ENCODE measurements at places on chromosomes 11 and 22.

GRCh38 chr11:9826390-9826789 lies 162.5 kb downstream of the SWAP70 start:
- DNase-seq: no peak

DNA sequence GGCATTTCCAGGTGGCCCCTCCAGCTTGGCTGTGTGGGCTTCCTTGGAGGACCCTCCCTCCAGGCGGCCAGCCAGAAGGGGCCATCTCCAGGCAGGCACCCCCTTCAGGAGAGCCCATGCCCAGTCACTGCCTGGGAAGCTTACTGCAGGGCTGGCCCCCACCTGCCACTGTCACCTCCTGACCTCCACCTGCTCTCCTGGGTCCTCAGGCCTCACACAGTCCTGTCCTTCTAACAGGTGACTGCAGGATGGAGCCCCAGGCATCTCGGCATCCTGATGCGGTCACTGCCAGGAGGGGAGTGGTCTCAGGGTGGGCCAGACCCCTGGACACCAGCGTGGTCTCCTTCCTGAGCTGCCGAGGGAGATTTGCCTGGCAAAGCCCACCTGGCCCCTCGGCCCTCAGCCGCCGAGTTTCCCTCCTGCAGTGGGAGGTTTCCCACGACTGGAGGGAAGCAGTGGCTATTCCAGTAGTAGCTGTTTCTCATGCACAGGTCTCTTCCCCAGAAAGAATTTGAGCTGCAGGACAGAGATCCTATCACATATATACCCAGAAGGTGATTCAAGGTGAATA lies 13.0 kb downstream of the TBX1 start:
- no peak for DNase-seq

DNA sequence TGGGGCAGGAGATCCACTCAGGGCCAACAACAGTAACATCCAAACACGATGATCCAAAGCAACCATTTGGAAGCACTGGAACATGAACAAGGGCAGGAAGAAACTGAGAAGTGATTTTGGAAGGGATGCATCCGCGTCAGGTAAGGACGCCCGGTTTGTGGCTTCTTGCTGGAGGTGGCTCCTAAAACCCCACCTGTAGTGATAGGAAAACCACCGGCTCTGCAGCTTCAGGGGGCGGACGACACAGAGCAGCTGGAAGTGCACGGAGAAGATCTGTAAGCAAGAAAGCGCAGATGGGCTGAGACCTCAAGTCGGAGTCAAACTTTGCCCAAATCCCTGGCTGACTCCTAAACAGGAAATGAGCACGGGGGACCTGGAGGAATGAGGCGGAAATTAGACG lies 1066.1 kb downstream of the BRD1 start:
- DNase-seq: no peak

DNA sequence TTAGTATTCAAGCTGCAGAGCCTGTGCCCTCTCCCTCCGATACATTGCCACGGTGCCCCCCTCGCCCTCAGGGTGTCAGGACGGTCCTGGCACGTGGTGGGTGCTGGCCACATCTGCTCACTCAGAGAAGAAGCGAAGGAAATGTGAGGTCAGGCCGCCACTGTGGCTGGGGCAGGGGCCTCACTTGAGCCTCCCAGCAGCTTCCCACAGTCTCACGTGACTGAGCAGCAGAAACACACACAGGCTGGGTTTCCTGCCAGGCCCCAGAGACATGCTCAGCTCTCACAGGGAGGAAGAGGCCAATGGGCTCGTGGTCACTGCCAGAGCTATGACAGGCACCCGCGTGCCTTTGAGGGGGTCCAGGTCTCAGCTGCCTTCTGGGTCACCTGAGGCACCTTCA lies 37.9 kb upstream of the PRR5 start:
- peak; percentile 63 for DNase-seq

DNA sequence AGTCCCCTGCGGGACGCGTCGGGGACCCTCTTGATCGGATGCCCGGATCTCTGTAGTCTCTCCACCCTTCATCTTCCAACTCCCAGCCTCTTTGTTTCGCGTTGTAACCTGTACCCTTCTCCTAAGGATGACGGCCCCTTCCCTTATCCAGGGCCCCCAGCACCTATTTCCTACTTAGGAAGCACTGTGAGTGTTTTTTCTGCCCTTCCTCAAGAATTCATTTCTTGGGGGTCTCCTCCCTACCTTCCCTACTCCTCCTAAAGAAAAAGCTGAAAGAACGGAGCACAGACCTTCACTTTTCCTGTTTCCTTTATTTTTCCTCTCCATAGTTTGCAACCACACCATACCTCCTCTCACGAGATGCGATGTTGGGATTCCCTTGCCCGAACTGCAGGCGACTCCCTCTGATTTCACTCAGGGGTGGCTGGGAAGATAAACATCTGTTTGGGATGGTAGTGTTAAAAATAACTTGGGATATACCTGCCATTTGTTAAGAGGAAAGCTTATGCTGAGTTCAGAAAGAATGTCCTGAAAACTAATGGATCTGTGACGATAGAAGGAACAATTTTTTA lies 593 bp downstream of the FAM118B start:
- no peak for DNase-seq

DNA sequence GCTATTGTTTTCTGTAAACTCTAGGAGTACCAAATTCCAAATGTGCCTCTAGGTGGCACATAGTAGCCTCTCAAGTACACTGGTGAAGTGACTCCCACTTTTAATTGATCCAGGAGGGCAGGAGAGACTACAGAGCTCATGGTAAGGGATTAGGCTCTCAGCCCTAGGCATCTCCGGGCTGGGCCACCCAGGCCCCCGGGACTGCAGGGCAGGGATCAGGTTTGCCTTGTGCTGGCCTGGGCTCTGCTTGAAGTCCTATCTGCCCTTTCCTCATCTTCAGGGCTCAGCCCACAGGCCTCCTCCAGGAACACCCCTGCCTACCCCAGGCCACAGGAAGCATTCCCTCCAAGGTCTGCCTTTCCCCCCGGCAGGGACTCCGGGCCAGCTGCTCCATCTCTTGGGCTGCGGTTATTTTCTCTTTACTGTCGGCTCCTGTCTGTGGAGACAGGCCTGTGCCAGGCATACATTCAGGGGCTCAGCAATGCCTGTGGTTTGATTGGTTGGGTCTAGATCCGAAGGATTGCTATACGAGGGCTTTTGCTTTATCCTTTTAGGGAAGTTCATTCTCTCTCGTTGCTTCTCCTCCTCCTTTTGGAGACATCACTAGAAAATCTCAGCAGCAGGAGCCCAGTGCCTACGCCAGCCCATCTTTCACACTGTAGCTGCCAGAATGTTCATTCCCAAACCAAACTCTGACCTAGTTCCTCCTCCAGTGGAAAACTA lies 32.8 kb downstream of the PARVA start:
- no peak for DNase-seq

GRCh38 chr11:78038697-78039313 lies 15.7 kb upstream of the KCTD14 start:
- DNase-seq: no peak

DNA sequence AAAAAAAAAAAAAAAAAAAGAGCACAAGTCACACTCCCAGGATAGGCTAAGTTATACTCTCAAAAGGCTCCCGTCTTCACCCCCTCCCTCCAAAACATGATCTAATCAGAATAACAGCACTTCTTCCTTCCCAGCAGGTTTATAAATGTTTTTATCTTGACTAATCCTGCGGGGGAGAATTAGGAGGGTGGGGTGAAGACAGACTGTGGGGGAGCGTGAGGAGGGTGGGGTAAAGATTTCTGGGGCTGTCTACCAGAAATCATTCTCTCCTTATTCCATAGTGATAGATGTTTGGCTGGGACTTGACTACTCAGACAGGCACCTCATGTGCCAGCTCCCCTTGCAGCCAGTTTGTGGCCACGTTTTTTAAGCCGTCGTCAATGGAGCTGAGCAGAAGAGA lies 17.0 kb downstream of the KCNE3 start:
- DNase-seq: no peak

DNA sequence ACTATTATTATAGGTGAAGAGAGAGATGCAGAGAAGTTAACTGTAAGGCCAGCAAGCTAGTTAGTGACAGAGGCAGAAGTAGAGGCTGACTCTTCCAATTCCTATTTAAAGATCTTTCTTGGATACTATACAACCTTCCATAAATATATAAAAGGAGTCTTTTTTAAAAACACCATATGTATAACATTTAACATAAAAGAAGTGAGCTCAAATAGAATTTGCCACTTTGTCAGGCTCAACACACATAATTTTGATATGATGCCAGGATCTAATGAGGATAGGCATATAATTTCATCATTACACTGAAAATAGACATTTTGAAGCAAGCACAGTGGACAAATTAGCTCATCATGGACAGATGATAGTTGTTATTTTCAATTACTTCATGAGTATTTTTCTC lies 64.1 kb upstream of the MPPED2 start:
- DNase-seq: no peak

DNA sequence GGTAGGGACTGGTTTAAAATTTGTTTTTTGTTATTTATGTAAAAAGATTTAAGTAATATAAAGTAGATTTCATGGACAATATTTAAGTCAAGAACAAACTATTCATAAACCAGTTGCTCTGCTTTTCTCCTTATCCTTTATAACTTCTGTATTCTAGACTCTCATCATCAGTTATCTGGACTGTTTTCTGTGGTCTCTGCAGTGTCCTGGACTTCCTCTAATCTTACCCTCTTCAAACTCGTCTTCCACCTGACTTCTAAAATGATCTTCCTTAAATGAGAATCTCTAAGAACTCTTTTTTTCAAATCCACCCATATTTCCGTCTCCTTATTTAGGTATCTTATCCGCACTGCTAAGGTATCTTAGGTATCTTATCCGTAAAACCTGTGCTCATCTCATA lies 8.1 kb downstream of the RRM1 start:
- no peak for DNase-seq

DNA sequence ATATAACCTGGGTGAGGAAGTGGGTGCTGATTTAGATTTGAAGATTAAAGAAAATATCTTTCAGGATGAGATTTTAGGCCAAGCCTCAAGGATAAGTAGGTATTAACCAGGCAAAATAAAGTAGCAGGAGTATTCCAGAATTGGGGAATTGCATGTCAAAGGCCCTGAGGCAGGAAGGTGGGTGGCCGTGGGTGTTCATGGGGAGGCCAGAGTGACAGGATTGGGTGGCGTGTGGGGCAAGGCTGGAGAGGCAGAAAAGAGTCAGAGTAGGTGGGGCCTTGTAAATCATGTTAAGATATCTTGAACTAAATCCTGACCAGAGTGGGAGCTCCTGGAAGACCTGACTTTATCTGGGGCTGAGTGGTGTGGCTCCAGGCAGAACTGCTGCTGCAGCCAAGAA lies 19.7 kb upstream of the WT1 start:
- no peak for DNase-seq

- no peak for DNase-seq
Measured at GRCh38 chr11:113387605-113388211, at the start of gene ANKK1. ANKK1 (plus strand) TSS chr11:113387779; CDS start chr11:113387885, 106 bp downstream.

DNA sequence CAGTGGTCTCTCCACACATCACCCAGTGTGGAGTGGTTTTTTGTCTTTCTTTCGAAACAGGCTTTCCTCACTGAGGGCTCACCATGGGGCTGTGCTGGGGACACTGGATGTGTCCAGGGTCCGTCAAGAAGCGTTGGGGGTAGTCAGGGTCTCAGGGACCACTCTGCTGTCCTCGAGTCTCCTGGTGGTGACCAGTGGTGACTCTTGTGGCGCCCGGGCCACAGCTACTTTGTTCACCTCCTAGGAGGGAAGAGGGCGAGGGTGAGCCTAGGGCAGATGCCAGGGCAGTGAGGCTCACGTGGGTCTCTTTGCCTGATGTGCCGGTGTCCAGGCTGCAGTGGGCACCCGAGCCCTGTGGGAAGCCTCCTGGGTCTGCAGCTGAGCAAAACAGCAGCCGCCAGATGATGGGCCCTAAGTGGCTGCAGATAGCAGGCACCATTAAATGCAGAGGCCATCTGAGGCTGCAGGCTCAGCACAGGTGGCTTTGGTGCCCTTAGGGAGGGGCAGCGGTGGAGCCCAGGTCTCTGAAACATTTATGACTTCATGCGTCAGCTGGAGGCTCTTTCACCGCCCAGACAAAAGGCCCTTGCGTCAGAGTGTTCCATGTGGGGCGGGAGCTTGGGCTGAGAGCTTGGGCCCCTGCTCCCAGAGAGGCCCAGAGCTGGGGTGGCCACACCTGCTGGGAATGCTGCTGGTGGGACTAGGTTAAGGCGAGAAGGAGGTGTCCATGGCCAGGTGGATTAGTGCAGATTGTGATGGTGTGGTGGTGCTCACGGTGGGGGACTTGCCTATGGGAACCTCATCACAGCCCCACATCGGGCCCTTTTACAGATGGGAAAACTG lies 29.5 kb downstream of the KCNQ1 start:
- no peak for DNase-seq

DNA sequence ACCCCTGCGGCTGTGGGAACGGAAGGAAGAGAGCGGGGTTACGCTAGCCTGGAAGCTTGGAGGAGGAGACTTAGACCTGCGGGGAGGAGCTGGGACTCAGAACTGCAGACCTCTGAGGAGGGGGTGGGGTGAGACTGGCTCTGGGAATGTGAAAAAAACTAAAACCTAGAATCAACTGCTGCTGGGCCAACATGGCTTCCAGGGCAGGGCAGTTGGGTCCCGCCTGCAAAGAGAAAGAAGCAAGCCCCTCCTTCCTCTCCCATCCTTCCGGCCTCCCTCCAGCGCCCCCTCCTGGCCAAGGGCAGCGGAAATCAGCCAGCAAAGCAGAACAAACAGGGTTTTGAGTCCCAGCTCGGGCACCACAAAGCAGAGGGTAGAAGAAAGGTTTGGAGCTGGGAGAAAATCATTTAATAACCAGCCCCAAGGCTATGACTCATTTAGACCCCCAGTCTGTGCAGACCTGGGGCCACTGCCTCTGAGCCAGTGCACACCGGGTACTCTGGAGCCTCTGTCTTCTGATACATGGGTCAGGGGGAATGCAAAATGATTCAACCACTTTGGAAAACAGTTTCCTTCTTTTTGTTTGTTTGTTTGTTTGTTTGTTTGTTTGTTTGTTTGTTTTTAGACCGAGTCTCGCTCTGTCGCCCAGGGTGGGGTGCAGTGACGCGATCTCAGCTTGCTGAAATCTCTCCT lies 7.3 kb upstream of the NCF4 start:
- DNase-seq: peak; percentile 95

DNA sequence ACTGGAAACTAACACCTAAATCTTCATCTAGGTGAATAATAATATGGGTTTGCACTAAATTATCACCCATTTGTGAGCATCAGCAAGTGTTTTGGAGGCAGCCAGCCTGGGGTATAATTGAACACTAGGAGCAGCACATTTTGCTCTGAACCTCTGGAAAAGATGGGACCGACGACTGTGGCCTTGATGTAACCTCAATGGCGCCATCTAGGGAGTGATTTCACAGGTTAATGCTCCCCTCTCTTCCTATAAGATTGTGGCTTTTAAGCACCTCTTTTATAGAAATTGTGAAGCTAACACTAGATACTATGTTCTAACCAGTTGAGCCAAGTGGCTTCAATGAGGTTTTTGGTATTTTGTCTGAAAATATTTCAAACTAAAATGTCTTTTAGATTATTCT lies 203.7 kb downstream of the NELL1 start:
- no peak for DNase-seq

- DNase-seq: no peak
Measured at GRCh38 chr22:49521787-49522224, 305.9 kb downstream of the BRD1 start.

DNA sequence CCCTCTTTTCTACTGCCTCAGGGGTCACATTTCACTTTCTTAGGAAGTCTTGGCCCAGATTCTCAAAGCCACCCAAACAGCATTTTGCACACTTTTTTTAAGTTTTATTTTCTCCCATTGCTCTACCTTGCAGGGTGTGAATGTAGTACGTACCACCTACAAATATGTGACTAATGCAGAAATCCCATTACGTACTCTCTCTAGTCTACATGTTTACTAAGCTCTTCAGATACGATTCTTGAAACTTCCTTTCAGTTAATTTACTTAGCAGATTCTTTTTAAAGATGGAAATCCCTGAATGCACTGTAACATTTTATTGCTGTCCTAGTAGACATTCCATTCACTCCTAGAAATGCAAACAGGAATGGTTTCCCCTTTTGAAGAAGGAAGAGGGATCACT lies 61.3 kb downstream of the LRRC4C start:
- no peak for DNase-seq

Data from activated T-cell treated with anti-CD3 and anti-CD28 coated beads, Interleukin-2, amount 50 U/mL, for 48 hours (primary cell).